NCI-H187 treated with DMSO at 0.1 percent for 48 hours (cell line): ENCODE measurements at places on chromosomes 1 and 21.

DNA sequence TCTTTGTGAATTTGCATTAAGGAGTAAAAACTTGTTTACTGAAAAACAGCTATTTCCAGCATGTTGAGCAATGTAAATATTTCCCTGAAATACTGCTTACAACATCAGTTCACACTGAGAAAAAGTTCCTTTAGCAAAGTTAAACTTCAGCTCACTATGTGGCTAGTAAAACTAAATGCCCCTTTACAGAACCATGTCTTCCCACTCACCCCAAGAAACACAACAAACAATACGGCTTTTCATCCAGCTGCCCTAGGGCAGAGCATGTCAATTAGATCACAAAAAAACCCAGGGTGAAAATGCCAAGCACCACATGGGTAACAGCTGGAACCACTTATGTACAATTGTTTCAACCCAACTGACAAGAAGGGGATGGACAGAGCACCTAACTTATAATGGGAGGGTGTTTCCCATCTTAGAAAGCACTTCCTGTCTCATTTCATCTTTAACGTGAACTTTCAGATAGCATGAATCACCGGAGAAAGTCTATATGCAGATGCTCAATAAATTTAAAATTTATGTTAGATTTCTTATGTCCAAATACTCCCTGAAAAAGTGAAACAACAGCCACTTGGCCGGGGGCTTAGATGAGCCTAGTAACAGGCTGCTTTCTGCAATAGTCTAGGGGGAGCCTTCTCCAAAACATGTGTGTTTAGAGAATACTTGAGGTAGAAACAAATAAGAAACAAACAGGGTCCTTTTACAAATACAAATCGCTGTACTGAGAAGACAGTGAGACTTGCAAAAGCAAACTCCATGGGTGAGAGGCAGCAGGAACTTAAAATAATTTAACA, 6.6 kb downstream of the NID1 start:
- DNase-seq: no peak

GRCh38 chr1:226363801-226364513, 43.9 kb downstream of the PARP1 start:
- DNase-seq: no peak

DNA sequence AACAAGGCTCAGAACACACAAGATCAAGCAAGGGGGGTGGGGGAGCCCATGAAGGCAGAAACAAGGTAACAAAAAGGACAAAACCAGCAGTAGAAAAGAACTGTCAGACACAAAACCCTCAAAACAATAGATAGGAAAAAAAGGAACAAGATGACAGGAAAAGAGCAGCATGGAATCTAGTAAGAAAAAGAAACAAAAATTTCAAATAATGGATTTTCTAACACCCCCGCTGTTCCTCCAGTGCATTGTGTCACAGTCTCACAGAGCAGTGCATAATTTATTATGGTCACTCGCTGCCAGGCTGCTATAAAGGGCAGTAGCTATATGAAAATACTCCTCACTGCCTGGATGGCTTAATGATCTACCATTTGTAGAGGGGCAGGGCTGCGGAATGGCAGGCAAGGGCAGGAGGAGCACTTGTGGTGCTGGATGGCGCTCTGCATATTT, 567.9 kb downstream of the DPYD start:
- DNase-seq: no peak

DNA sequence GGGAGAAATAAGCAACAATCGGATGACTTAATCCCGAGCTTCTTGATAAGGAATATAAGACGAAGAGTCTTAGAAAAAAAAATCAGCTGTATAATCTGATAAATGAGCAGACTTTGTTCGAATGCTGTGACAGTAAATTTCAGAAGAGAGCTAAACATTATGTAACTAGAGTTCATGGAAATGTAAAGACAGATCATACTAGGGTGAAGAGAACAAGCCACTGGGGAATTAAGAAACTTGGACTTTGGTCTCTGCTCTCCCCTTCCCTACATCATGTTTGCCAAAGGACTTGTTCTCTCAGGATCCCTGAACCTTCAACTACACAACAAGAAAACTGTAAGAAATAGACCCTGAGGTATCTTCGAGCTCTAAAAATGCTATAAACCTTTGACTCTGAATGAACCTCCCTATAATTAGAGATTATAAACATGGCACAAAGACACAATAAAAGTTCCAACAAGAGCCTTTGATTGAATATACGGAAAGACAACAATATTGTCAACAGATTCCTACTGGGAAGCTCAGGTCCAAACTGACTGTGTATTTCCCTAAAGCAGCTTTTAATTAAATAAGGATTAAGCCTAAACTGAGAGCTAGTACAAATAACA, 27.5 kb downstream of the FRRS1 start:
- no peak for DNase-seq

DNA sequence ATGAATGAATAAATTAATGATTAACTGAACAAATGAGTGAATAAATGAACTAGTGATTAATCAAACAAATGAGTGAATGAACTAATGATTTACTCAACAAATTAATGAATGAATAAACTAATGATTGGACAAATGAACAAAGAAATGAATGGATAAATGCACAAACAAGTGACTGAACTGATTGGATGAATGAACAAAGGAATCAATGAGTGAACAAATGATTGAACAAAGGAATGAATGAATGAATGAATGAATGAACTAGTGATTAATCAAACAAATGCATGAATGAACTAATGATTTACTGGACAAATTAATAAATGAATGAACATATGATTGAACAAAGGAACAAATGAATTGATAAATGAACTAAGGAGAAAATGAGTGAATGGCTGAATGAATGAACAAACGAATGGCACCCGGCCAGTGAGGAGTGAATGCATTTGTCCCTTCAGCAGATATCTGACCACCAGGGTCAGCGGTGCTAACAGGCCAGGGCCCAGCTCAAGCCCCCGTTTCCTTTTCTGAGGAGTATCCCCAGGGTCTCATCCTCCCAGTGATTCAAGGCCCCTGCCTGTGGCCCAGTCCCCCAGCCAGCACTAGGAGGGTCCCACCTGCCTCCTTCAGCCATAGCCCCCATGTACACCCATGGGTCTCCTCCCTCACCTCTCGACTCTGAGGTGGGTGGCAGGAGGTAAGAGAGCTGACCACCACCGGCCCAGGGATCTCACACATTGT, 49.9 kb downstream of the WNT9A start:
- no peak for DNase-seq

DNA sequence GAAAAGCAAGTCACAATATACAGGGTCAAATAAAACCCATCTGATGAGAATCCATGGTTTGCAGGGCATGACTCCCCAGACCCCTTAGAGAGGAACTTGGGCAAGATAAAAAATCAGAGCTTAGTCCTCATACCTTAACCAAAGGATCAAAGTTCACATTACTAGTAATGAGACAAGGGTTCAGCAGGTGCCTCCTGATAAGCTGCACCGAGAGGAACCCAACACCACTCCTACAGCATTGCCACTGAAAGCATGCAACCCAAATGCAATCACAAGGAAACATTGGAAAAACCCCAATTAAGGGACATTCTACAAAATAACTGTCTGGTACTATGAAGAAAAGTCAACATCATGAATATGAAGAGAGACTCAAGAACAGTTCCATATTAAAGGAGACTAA, 29.7 kb downstream of the CCDC185 start:
- no peak for DNase-seq

DNA sequence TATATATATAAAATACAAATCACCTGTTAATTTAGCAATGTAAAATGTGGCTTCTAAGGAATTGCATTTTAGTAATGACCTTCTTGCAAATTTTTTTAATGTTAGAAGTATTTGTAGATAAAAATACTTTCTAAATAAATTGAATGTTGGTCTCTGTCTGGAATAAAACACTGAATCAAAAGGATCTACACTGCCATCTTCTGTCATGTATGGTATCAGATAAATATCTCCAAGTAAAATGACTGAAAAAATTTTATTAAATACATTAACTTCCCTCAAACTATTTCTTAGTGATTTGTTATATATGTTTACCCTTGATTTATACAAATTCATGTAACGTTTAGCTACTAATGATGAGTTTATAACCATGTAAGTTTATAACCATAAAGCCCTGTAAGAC, 2029.3 kb downstream of the MRPL39 start:
- no peak for DNase-seq

GRCh38 chr21:46060596-46061061, 37.3 kb upstream of the COL6A2 start:
- no peak for DNase-seq

GRCh38 chr1:20216574-20216973, 30.3 kb upstream of the PLA2G2C start:
- no peak for DNase-seq

- DNase-seq: no peak
These were observed 1.7 kb upstream of the JUN start for GRCh38 chr1:58785442-58786058.

GRCh38 chr1:80910426-80910825, 890.3 kb upstream of the ADGRL2 start:
- no peak for DNase-seq

GRCh38 chr1:5597171-5597850, 394.9 kb downstream of the NPHP4 start:
- DNase-seq: no peak

DNA sequence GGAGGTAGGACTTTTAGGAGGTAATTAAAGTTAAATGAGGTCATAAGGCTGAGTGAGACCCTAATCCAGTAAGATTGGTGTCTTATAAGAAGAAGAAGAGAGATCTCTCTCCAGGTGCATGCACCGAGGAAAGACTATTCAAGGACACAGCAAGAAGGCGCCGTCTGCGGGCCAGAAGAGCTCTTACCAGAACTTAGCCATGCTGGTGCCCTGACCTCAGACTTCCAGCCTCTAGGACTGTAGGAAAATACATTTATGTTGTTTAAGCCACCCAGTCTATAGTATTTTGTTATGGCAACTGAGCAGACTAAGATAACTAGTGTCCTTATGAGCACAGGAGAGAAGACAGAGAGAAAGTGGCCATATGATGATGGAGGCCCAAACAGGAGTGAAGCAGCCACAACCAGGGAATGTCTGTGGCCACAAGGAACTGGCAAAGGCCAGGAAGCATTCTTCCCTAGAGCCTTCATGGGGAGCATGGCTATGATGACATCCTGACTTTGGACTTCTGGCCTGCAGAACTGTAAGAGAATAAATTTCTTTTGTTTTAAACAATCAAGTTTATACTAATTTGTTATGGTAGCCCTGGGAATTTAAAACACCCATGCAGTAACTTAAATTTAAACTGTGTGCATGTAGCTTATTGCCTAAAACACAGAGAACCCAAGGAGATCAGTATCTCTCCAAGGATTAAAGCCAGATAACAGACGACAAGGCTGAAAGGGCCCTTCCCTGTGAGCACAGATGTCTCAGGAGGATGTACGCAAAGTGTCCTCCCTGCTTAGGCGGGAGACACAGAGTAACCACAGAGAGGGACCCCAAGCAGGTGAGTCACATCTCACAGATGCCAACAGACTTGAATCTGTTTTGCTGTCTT, 9.9 kb upstream of the CD58 start:
- DNase-seq: no peak

DNA sequence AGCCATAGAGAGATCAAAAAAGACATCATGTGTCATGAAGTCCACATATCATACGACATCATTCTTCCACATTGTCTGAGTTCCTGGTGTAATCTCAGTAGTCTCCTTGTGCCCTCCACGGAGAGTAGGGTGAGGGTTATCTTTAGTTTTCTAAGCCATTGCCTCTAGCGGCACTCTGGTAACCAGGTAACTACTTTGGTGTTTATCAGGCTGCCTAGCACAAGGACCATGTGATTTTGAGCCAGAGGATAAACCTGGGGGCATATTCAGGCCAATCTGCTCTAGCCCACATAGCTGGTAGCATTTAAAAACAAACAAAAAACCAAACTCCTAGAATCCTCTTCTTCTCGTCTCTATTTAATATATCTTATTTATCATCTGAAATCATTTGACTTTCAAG, 147.4 kb downstream of the GDAP2 start:
- DNase-seq: no peak

DNA sequence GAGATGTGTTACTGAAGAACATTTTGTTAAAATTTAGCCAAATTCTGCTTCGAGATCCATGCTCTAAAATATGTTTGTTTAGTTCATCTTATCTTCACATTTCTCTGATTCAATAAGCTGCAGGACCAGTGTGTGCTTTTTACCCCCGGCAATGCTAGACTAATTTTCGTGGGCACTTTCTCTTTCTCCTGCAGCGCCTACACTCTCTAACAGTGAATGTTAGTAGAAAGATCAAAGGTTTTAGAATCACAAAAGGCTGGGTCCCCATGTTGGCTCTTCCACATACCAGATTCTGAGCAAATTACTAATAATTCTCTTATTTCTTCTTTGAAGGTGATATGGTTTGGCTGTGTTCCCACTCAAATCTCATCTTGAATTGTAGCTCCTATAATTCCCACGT, 8.5 kb downstream of the CHML start:
- no peak for DNase-seq

GRCh38 chr1:168391851-168392681, 111.4 kb downstream of the TBX19 start:
- DNase-seq: no peak

DNA sequence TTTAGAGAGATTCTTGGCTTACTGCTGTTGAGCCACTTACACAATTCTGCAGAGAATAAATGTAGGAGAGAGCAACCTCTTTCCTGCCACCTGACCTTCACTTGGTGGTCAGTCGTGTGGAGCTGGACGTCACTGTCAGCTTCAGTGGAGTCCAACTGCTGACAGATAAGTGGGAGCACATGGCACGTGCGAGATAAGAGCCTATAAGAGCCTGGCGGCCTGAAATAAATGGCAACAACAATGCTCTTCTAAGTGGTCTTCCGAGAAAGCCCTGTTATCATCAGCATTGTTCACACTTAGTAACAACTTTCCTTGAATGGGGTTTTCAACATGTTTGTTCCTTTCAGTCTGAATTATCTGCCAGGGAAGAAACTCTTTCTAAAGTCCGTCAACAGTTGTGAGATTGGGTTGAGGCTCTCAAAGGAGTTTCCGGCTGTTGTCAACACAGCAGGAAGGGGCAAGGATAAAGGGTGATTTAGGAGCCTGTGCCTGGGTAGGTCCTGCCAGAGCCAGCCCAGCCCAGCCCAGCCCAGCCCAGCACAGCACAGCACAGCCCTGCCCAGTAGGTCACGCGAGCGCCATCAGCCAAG, 57.2 kb upstream of the RUNX1 start:
- no peak for DNase-seq

- DNase-seq: no peak
These were observed 14.5 kb downstream of the MYBPH start for GRCh38 chr1:203161175-203161574.

GRCh38 chr1:147891088-147891487, 11.5 kb upstream of the GJA8 start:
- no peak for DNase-seq

- no peak for DNase-seq
These were observed 195.7 kb upstream of the ADGRL2 start for GRCh38 chr1:81605023-81605422.

DNA sequence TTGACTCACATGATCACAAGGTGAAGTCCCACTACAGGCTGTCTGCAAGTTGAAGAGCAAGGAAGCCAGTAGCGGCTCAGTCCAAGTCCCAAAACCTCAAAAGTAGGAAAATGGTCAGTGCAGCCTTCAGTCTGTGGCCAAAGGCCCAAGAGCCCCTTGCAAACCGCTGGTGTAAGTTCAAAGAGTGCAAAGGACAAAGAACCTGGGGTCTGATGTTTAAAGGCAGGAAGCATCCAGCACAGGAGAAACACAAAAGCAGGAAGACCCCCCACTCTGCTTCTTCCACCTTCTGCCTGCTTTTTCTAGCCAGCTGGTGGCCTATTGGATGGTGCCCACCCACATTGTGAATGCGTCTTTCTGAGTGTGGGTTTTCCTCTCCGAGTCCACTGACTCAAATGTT, 2222.6 kb downstream of the MRPL39 start:
- no peak for DNase-seq

GRCh38 chr1:64513545-64513944, 43.6 kb downstream of the CACHD1 start:
- no peak for DNase-seq

- DNase-seq: no peak
These were observed 53.4 kb upstream of the COL6A1 start for GRCh38 chr21:45927851-45928850.
